Anterior cingulate cortex (tissue), 58 donors: ENCODE measurements at places on chromosomes 16 and 17.

- DNase-seq: no peak
Observed at GRCh38 chr16:67242138-67242730, 5.0 kb downstream of the FHOD1 start.

GRCh38 chr17:30782206-30782605 lies 42.3 kb downstream of the CRLF3 start:
- DNase-seq: no peak

DNA sequence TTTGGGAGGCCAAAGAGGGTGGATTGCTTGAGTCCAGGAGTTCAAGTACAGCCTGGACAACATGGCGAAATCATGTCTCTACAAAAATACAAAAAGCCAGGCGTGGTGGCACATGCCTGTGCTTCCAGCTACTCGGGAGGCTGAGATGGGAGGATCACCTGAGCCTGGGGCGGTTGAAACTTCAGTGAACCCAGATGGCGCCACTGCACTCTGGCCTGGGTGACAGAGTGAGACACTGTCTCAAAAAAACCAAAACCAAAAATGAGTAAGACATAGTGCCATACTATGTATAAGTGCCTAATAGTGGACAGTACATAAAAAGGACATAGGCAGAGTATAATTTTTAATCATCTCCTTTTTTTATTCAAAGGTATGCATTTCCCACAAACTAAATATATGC lies 4.0 kb downstream of the CTC1 start:
- no peak for DNase-seq

DNA sequence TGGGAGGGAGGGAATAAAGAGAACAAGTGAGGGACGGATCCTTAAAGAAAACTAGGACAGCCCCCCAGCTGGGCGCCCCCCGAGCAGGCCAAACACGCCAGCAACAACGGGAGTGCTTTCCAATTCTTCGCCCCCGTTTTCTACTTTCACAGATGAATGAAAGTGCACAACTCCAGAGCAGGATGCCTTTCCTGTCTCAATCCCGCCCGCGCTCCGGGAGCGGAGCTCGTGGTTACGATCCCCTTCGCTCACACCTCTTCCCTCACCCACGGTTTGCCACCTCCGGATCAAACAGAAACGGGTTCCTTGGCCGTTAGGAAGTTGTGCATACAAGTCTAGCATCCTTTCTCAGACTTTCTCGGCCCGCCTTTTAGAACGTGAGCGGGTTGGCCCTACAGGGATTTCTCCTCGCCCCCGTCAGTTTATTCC lies 680 bp downstream of the SKA2 start:
- DNase-seq: peak; percentile 65

GRCh38 chr17:44865231-44865660 lies 17.6 kb downstream of the HIGD1B start:
- DNase-seq: peak; percentile 17

DNA sequence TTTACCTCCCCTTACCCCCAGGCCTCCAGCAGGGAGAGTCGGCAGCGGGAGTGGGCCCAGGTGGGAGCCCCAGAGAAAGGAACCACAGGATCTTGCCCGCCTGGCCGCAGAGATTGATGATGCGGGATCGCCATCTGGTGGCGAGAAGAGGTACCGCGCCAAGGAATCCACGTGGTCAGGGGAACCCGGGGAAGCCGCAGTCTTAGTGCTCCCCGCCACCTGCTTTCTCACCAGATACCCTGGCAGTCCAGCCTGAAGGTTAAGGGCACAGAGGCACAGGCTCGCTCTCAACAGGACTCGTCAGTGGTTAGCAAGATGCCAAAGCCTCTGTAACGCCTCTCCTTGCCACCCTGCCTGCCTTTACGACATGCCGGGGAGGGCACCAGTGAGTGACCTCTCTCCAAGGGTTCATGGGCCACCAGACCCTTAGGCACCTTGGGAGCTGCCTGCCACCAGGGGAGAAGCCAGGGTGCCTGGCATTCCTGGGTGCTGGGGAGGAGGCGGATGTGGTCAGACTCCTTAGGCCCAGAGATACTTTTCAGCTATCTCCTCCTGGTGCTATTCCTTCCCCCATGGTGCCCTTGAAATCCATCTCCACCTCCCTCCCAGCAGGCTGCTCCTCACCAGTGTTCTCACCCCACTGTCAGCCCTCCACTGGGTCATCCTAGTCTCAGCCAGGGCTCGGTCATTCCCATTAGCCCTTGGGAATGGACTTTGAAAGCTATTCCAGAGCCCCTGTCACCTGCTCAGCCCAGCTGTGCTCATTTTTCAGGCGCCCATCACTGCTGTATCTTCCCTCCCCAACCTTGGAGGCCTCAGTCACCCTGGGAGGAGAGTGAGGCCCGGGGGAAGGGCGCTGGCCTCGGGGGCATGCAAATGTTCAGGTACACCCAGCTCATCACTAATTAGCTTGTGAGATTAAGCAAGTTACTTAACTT lies 5.5 kb upstream of the RHBDF2 start:
- peak; percentile 72 for DNase-seq
